ENCODE measurements at places on chromosomes 1 and 21.

GRCh38 chr1:227889047-227889862 lies 58.5 kb downstream of the WNT9A start:
- no peak for DNase-seq

DNA sequence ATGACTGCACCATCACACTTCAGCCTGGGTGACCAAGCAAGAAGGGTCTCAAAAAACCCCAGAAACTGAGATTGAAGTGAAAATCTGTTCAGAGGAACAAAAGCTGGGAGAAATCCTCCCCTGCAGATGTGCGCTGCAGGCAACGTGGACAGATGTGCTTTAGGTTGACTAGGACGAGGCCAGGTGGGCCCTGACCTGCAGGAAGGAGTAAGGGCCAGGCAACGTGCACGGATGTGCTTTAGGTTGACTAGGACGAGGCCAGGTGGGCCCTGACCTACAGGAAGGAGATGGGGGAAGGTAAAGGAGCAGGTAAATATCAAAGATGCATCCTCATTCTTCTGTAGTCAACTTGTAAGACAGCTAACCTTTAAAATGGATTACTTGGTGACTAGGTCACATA lies 2.5 kb upstream of the KRTAP12-1 start:
- no peak for DNase-seq

GRCh38 chr1:218468711-218469110 lies 123.6 kb downstream of the TGFB2 start:
- DNase-seq: no peak

DNA sequence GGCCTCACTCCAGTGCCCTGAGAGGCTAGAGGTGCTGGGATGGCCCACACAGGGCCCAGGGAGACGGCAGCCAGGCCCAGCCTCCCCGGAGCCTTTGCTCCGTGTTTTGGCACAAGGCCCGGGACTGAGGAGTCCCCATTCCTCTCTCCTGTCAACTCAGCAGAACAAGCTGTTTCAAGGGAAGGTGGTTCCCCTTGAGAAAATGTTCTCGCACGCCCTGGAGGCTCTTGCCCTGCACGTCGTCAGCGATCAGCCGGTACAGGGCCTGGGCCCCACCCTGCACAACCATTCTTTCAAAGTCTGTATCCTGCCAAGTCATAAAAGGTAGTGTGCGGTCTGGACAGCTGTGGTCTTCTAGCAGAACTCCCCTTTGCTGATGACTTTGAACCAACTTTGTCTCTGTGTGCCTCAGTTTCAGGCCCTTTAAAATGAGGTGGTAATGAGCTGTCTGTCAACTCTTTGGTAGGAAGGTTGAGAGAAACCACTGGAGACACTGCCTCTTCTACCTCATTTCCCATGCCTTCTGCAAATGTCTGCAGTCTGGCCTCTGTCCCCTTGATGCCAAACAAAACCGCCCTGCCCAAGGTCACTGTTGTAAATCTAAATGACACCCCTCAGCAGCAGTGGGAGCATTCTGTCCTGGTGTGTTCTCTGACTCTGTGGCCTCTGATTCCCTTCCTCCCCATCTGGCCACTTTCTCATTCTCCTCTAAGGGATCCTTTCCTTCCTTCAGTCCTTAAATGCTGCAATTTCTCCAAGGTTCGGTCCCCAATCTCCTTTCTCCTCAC lies 138.6 kb upstream of the JUN start:
- no peak for DNase-seq

DNA sequence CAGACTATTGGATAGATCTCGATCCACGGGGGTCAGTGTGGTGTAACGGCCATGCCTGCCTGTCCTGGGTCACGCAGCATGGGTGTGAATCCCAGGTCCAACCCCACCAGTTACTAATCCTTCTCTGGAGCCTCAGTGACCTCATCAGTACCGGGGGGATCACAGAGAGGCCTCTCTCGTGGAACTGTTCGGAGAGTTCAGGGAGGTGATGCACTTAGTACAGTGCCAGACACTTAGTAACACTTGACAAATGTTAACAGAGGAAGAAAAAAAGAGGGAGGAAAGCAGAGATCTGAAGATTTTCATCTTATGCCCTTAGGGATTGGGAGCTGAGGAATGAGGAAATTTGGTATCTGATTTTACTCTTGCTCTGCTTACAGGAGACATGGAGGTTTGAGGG lies 2.9 kb downstream of the ABCA4 start:
- no peak for DNase-seq

DNA sequence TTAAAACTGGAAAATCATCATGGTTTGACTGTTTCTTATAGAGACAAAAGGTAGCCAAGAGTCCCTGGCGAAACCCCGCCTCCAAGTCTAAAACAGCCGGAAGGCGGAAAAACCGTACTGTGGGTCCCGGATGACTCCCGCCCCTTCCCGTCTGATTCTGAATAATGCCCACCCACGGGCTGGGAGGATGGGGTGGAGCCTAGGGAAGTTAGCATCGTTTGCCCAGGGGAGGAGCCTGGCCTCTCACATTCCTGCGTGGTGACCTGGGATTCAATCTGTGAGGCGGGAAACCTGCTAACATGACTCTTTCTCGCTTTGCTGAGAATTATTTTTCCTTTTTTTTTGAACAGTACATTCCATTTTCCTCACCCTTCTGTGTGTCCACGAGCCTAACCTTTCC lies 124.9 kb downstream of the KCNK1 start:
- DNase-seq: no peak

All from stimulated activated CD4-positive, alpha-beta T cell treated with anti-CD3 and anti-CD28 coated beads, TNF-alpha, amount 100 ng/mL, for 4 hours (primary cell).